ENCODE measurements at places on chromosomes 3 and 15. TPM values are rescaled to one million over a fixed set of nuclear protein-coding genes. Genes with fewer than 3 reads are reported as not detected.
A peak's percentile ranks its signal among the peaks of the same experiment; 100 is the strongest.

- no peak for DNase-seq
Measured at GRCh38 chr3:49166752-49167556, 823 bp upstream of the CCDC71 start.

GRCh38 chr3:15520804-15521572, 518 bp downstream of the COLQ start:
- DNase-seq: no peak

DNA sequence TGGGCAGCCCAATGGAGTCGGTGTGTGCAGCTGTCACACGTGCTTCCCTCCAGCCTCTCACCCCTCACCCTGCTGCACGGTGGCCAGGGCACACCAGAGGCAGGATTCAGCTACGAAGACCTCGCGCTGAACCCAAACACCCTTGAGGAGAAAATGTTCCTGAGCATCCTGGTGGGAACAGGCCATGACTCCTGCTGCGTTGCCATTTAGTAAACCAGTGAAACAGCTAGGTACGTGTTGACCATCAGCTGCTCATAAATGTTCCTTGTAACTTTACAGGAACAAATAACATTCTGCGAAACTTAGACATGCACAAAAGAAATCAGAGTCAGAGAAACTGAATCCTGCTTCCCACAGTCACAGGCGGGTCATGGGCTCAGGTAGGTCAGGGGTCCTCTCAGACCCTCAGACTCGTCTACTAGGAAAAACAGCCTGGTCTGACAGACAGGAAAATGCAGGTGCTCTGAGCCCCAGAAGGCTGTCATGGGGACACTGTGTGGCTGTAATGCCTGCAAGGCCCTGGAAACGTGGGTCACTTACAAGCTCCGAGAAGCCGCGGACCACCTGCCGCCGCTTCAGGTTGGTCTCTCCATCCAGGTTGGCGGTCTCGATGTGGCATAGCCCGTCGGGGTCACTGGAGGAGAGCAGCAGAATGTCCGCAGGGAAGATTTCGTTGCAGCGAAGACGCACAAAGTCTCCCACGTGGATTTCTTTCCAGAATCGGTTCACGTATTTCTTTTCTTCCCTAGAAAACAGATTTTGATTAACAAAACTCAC, 82.5 kb downstream of the ATP10A start:
- DNase-seq: no peak

- DNase-seq: no peak
Measured at GRCh38 chr3:127045435-127046045, 62.6 kb downstream of the PLXNA1 start.

Gene ALS2CL
- 1.4 TPM for total RNA-seq

GRCh38 chr3:29064085-29064484, 216.8 kb upstream of the RBMS3 start:
- peak; percentile 80 for DNase-seq

GRCh38 chr15:78828920-78829319, 17.7 kb upstream of the ADAMTS7 start:
- no peak for DNase-seq

Gene CHRM5
- under 0.01 TPM for total RNA-seq

Gene NR1I2
- not detected for total RNA-seq

Gene GOLGA6B
- not detected for total RNA-seq

Gene LMOD3
- total RNA-seq: not detected

DNA sequence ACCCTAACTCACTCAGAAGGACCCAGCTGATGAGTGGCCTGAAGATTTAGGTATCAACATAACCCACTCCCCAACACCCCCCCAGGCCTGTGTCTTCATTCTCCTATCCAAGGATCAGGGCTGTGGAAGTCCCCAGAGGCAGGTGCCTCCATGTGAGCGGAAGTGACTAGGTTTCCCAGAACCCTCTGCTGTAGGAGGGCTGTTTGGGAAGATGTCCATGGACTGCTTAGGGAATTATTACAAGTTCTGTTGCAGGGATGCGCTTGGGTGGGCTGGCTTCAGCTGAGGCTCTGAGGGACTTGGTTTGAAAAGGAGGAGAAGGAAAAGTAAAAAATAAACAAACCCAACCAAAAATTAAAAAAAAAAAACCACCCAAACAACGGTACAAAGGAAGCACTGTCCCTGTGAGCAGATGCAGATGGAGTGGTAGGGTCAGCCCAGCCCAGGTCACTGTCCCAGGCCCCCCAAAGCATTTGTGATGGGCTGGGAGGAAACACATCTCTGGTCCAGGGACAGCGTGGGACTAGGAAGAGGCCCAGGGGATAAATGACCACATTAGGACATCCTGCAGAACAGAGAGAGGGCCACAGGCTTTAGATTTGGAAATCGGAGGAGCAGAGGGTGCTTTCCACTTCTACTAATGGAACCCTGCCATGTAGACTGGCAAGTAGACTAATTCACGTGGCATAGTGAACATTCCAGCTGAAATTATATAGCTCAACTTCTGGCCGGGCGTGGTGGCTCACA, 12.2 kb upstream of the APOD start:
- DNase-seq: no peak

GRCh38 chr3:126372413-126373145, 15.4 kb upstream of the KLF15 start:
- DNase-seq: no peak

GRCh38 chr15:98554272-98555172, 93.8 kb upstream of the IGF1R start:
- DNase-seq: no peak

DNA sequence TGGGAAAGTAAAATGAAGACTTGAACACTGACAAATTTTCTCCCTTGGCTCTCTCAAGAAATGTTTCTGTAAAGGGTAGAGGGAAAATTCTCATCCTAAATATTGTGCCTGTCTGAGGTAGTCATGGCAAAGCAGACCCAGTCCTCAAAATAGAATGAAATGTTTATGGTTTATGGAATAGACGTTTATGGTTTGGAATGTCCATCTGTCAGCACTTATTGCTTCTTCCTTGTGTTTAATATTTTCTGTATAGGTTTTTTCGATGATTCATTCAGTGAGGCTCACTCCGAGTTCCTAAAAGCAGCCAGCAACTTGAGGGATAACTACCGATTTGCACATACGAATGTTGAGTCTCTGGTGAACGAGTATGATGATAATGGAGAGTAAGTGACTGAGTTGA, 13.9 kb downstream of the ELL3 start:
- DNase-seq: peak; percentile 92

GRCh38 chr15:39736412-39737195, 46.0 kb downstream of the FSIP1 start:
- no peak for DNase-seq

- DNase-seq: no peak
Measured at GRCh38 chr3:189720736-189721417, 89.7 kb downstream of the TP63 start.

GRCh38 chr3:15634671-15635070, 33.1 kb downstream of the BTD start:
- no peak for DNase-seq

GRCh38 chr3:20186600-20187004, 596 bp upstream of the SGO1 start:
- DNase-seq: no peak

GRCh38 chr3:134938029-134938525, 143.0 kb downstream of the EPHB1 start:
- no peak for DNase-seq

GRCh38 chr3:122024800-122025199, 2.8 kb upstream of the ILDR1 start:
- DNase-seq: no peak

- DNase-seq: no peak
Measured at GRCh38 chr3:17724122-17724521, 18.3 kb downstream of the TBC1D5 start.
